SJSA1 (cell line): ENCODE measurements at places on chromosomes 3 and 15. TPM values are rescaled to one million over a fixed set of nuclear protein-coding genes. Genes with fewer than 3 reads are reported as not detected.

DNA sequence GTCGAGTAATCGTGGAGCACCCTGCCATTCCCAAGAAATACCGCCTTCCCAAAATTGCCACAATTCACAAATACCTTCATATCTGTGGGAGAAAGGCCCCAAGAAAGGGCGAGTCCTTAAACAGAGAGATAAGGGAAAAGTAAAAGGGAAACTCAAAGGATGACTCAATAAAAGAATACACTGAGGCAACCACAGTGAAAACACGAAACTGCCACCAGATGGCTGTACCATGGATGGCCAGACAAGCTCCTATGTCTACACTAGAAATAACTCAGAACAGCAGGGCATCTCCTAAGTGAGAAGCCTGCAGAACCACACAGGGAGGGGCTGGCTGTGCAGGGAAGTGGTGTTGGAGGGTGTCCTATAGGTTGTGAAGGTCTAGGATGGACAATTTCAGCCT lies 25.0 kb downstream of the SRGAP3 start:
- DNase-seq: no peak

DNA sequence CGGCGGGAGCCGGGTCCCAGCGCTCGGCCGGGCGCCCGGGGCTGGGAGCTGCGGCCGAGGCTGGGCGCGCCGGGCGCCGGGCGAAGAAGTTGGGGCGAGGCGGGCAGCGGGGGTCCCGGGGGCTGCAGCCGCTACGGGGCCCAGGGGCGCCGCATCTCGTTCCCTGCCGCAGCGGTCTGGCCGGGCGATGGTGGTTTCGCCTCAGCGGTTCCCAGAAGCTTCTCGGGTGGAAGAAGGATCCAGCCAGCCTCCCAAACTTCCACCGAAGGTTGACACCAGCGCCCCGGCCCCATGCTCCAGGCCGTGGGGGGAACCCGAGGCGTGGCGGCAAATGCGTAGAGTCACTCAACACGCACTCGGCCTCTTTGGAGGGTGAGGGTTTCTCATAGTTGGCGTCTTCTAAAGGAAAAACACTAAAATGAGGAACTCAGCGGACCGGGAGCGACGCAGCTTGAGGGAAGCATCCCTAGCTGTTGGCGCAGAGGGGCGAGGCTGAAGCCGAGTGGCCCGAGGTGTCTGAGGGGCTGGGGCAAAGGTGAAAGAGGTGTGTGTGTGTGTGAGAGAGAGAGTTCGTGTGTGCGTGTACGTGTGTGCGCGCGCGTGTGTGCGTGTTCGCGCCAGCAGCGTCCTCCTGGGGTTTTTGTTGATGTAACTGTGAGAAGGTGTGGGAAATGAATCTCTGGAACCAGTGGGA lies 940 bp downstream of the BOC start:
- peak; percentile 4 for DNase-seq

GRCh38 chr3:119748991-119749390 lies 32.9 kb upstream of the NR1I2 start:
- DNase-seq: no peak

DNA sequence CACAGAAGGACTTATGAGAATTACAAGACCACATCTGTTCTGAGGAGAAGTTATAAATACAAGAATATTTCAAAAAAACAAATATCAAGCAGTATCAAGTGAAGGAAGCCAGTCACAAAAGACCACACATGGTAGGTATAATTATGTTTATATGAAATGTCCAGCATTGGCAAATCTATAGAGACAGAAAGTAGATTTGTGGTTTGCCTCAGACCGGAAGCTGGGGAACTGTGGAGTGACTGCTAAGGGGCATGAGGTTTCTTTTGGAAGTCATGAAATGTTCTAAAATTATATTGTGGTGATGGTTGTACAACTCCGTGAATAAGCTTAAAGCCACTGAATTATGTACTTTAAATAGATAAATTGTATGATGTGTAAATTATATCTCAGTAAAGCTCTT lies 136.9 kb downstream of the FRMD5 start:
- peak; percentile 53 for DNase-seq

The GOLGA6B gene
- total RNA-seq: not detected in 2 replicates

The VGLL3 gene
- total RNA-seq: 11.3 and 17.1 TPM in 2 replicates

The FBXO40 gene
- not detected in 2 replicates for total RNA-seq
